ENCODE measurements at places on chromosomes 16 and 17.

GRCh38 chr16:10090816-10091215, 91.4 kb downstream of the GRIN2A start:
- DNase-seq, result no peak

DNA sequence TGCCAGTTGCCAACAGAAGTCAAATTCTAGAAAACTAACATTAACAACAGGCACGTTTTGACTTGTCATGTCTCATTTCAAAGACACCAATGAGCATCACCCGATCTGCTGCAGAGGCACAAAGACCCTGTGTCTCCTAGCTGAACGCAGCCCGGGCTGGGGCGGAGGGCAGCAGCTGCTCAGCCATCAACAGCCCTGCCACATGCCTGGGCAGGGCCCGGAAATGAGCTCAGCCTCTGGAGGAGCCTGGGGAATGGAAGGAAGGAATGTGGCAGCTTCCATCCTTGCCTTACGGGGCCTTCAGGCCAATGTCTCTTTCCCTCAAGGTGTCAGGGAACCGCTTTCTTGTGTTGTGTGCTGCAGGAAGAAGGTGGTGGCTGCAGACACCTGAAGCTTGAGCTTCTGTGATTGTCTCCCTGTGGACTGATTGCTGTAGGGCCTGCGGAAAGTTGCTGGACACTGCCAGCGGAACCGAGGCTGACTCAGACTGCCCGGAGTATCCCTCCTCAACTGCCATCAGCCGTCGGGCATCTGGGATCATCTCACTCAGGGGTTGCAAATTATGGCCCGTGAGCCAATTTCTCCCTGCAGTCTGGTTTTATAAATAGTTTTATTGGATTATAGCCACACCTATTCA, 7.3 kb downstream of the CDH13 start:
- DNase-seq, result no peak

DNA sequence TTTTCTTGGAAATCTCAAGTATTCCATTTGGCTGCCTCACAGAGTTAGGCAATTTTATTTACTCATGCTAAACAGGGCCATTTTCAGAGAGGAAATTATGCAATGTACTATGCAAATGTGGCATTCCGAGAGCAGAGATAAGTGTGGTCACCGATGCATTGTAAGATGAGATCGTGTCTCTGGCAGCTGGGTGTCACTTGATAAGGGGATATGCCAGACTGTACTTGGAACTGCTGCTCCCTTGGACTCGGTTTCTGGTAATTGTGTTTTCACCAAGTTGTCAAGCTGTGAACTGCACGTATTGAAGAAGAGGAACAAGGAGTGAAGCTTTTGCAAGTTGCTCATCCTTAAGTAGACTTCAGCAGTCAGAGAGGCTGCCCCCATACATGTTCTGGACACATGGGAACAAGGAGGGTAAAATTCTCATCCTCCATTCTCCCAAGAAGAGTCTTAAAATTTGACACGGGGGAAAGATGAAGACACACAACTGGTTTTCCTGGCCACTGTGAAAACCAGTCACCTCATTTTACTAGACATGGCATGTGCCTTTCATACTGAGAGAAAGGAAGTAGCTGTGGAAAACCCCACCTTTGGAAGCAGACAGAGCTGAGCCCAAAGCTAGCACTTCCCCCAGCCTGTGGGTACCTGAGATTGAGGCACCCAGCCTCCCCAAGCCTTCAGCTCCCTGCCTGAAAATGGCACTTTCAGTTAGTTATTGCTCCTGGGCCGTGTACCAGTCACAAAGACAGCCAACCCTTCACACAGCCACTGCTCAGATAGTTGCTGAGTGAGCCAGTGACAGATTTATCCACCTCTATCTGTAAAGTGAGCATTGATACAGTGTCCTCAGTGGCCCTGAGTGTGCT, 150.7 kb downstream of the SOCS1 start:
- peak; percentile 83 for DNase-seq

DNA sequence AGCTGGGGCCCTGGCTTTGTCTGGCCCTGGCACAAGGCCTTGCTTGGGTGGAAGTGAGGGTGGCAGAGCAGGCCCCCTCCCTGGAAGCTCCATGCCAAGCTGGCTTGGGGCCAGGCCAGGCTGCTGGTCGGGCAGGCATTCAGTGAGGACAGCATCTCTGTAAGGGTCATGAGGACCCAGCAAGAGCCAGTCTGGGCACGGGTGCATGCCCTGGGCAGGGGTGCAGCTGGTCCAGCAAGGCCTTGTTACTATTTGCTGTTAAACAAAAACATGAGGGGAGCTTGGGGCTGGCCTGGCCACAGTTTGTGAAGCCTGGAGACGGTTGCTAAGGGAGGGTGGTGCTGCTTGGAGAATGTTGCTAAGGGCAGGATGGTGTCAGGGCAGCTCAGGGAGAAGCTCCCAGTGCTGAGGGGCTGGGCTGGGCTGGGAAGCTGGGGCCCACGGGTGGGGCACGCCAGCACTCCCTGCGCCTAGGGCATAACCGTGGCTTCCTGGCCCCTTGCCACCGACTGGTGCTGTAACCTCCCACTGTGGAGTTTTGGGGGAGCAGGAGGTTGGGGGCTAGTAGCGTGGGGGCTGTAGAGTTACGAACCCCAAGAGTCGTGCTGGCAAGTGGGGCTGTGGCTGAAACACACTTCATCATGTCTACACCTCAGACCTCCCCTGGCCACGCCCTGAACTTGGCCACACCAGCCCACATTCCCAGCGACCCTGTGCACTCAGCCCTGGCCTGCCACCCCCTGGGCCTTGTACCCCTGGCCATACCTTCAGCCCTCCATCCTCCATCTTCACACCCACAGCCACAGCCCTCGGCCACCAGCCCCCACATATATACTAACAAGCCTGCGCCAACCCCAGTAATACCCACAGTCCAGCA, 1.6 kb downstream of the TPPP3 start:
- DNase-seq, result no peak

DNA sequence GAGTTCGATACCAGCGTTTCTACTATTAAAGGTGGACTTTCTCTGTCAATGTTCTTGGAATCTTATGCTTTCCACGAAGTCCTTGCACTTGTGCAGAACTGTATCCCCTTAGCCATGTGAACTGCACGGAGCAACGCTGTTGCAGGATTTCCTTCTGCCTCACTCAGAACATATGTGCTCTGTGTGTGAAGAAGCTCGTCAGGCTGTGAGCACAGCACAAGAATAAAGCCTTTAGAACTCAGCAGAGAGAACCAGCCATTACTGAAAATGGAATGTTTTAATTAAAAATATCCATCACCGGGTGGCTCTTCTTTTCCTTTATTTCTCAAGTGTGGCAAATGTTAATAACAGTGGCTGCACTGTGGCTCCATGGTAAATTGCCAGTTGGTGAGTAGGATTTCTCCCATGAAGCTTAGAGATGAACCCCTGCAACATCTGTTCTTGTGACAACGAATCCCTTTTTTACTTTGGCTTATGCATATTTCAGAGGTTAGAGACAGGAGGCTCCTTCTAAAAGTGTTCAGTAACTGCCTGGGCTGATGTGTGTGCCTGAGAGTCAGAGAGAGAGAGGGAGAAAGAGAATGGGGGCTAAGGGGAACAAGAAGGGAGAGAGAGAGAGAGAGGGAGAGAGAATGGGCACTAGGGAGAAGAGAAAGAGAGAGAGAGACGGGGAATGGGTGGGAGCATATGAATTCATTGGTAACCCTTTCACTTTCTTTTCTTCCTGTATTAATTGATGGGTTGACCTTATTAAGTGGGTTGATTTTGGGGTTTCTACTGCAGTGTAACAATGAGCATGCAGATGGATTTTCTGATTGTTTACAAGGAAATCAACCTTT, 50.0 kb downstream of the RPTOR start:
- no peak for DNase-seq

DNA sequence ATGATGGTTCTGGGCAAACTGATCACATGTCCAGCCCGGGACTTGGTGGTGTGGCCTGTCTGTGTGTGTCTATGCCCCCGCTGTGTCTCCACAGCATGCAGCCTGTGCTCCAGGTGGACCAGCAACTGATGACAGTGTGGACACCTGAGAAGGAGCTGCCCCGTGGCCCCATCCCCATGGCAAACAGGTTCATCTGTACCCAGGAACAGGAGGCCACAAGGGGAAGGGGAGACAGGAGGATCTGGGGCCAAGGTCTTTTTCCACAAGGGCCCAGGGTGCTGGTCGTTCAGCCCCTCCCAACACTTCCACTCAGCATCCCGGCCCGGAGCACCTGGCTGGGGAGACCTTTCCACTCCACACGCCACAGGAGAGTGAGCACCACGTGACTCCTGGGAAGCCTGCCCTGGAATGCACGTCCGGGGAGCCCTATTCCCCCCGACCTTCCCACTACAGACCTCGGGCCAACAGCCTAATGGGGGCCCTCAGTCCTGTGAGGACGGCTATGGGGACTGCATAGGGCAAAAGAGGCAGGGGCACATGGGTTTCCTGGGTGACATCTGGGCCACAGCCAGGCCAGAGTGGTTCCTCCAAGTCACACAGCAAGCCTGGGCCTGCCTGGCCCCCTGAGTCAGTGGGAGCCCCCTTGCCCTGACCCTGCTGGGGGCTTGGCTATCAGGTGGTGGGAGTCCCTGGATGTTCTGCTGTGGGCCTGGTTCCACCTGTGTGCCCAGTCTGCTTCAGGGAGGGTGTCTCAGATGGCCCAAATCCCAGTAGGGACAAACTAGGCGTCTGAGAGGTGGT, 20.8 kb upstream of the NXPH3 start:
- no peak for DNase-seq

DNA sequence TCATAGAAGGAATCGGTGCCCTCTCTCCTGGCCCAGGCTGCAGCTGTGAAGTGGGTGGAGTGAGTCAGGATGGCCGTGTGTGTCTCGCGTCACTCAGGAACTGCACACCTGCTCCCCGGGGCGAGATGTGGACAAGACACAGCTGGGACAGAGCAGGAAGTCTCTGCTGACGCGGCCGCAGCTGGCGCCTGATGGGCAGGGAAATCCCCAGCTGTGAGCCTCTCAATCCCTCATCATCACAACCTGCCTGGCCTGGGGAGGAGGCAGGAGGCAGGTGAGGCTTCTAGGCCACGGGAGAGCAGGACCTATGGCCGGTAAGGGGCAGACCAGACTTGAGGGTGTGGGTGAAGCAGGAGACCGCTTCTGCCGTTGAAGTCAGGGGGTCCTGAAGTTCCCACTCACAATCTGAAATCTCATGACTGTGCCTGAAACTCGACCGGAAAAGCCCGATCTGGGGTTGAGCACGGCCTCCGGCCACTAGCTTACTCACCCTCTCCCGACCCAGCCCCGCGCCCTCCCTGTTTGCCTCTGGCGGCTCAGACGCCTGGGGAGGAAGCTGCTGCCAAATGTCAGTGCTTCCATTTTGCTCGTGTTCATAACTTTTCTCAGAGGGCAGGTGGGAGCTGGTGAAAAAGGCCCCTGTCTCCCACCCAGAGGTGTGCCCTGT, 1.1 kb upstream of the TRPV3 start:
- DNase-seq, result no peak

DNA sequence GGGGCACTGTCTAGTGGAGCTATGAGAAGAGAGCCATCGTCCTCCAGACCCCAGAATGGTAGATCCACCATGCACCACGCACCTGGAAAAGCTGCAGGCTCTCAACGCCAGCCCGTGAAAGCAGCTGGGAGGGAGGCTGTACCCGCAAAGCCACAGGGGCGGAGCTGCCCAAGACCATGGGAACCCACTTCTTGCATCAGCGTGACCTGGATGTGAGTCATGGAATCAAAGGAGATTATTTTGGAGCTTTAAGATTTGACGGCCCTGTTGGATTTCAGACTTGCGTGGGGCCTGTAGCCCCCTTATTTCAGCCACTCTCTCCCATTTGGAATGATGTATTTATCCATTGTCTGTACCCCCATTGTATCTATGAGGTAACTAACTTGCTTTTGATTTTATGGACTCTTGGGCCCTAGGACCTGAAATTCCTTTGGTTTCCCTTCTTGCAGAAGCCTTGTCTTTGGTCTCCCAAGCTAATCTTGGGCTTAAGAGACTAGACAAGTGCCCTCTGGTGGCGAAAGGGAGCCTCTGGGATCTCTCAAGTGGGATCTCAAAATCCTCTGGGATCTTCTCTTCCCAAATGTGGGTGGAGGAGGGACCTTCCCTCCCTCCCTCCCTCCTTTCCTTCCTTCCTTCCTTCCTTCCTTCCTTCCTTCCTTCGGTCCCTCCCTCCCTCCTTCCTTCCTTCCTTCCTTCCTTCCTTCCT, 58.2 kb upstream of the HAPSTR1 start:
- no peak for DNase-seq

DNA sequence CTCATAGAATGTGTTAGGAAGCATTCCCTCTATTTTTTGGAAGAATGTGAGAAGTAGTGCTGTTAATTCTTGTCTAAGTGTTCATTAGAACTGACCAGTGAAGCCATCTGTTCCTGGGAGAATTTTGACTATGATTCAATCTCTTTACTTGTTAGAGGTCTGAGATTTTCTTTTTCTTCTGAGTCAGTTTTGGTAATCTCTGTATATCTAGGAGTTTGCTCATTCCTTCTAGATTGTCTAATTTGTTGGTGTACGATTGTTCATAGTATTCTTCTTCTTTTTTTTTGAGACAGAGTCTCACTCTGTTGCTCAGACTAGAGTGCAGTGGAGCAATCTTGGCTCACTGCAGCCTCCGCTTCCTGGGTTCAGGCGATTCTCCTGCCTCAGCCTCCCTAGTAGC, 20.4 kb downstream of the NFATC3 start:
- no peak for DNase-seq

GRCh38 chr17:58382108-58382871, 30.3 kb upstream of the SUPT4H1 start:
- no peak for DNase-seq

DNA sequence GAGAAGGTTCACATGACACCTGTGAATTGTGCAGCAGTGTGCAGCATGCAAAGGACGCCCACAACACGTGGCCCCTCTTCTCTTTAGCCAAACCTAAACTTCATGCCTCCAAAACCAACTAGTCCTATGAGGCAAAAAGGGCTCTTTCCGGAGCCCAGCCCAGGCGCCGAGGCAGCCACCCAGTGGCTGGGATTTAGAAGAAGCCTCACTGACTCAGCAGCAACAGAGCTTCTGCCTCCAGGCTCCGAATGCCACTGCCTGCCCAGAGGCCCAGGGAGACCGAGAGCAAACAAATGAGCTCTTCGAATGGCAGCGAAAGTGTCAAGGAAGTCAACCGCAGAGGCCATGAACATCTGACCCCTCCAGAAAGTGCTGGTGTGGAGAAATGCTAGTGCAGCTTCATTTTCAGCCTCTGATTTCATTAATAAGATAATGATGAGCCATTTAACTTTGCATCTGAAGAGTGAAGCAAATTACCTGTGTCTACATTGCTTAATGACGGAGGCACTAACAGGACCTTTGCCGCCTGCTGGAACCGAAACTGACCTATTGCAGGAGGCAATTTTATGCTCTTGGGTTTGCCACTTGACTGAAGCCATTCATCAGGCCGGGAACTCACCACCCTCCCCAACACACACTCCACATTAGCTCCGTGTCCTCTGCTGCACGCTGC, 157.7 kb upstream of the RPL38 start:
- no peak for DNase-seq

Measured in epithelial cell of proximal tubule (primary cell).